ENCODE measurements at places on chromosomes 11 and 22.

DNA sequence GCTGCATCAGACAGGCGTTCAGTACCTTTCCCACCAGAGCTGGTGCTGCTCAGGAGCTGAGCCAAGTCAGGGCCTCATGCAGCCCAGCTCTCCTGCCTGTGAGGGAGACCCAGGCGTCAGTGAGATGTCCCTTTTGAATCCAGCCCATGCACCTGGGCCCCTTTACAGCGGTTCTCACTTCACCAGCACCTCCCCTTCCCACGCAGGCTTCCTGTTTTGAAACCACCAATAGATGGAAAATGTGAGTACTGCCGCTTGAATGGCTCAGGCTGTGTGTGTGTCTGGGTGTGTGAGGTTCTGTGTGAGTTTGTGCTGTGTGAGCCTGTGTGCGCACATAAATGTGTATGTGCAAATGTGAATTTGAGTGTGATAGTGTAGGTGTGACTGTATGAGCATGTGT is 88.4 kb downstream of the UBASH3B start:
- peak; percentile 67 for DNase-seq

GRCh38 chr11:121652971-121653370 is 200.2 kb upstream of the SORL1-AS1 start:
- DNase-seq: no peak

- DNase-seq: no peak
Measured at GRCh38 chr11:330694-331357, 10.2 kb upstream of the IFITM3 start.

DNA sequence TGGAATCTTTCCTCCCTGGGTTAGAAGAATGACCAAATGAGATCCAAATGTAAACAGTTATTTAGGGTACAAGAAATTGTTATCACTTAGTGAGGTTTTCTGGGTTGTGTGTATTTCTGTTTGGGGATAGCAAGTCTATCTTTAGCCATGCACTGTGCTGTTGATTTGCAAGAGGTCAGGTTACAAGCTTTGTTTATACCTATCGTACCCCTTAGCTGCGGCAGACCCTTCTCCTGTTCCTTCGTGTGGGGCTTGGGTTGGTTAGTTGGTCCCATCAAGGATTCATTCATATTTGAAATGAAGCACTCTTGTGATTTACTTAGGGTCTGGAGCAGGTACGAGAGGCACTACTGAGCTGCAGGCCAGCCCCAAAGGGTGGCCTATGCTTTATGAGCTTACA is 72.6 kb downstream of the USP35 start:
- no peak for DNase-seq

- no peak for DNase-seq
Measured at GRCh38 chr11:103581760-103582159, 454.7 kb upstream of the DDI1 start.

- no peak for DNase-seq
Measured at GRCh38 chr11:92152245-92152644, 72.4 kb upstream of the FAT3 start.

GRCh38 chr22:34960005-34960404 is 106.0 kb upstream of the ISX start:
- DNase-seq: no peak

GRCh38 chr11:60318726-60319125 is 8.3 kb upstream of the MS4A6E start:
- no peak for DNase-seq

- no peak for DNase-seq
Measured at GRCh38 chr22:29205594-29206371, at the start of gene EMID1. Gene EMID1, plus strand, starts transcription at chr22:29205896. Its CDS starts 143 bp downstream, at chr22:29206039.
